Right ventricle myocardium inferior (tissue), 1 donor: ENCODE measurements at places on chromosomes 5 and 9. TPM values are rescaled to one million over a fixed set of nuclear protein-coding genes. Genes with fewer than 3 reads are reported as not detected.

GRCh38 chr9:137168573-137168903 is 1.3 kb downstream of the LRRC26 start:
- DNase-seq, result no peak

- no peak for DNase-seq
Measured at GRCh38 chr9:31790720-31791119, 593.7 kb upstream of the ACO1 start.

DNA sequence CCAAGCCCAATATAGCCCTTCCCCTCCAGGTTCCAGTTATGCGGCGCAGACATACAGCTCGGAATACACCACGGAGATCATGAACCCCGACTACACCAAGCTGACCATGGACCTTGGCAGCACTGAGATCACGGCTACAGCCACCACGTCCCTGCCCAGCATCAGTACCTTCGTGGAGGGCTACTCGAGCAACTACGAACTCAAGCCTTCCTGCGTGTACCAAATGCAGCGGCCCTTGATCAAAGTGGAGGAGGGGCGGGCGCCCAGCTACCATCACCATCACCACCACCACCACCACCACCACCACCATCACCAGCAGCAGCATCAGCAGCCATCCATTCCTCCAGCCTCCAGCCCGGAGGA is 6.3 kb downstream of the NR4A3 start:
- no peak for DNase-seq

- no peak for DNase-seq
Measured at GRCh38 chr5:127645300-127645726, 3.6 kb upstream of the CTXN3 start.

DNA sequence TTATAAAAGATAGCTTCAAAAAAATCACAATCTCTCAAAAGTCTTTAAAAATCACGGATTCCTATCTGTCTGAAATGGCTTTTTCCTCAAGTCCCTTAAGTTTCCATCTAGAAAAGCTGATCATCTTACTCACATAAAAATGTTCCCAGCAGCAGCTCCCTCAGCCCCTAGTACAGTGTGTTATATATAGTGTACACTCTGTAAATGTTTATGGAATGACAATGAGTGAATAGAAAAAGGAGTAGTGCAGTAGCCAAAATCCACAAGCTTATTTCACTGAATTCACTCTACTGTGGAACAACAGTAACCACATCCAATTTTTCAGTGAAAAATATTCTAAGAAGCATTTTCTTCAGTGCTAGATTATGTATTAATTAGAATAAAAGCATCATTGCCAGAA is 609.4 kb downstream of the DTWD2 start:
- DNase-seq, result no peak

GRCh38 chr9:112601636-112602035 is 115.0 kb downstream of the KIAA1958 start:
- no peak for DNase-seq

- no peak for DNase-seq
Measured at GRCh38 chr9:110332766-110333165, 4.9 kb downstream of the TXNDC8 start.

GRCh38 chr5:95812074-95812471 is 10.5 kb downstream of the GLRX start:
- no peak for DNase-seq

GRCh38 chr5:99032234-99033013 is 103.6 kb upstream of the CHD1 start:
- no peak for DNase-seq

DNA sequence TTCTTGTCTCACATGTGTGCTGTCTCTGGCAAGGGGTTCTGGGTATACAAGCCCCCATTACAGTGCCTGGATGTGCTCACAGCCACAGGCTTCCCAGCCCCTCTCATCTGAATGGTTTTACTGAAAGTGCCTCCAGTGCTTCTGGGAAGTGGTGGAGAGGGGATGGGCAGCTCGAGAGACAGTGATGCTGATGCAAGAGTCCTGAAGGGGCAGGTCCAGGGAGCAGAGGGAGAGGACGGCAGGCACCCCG is 93.5 kb downstream of the PHF2 start:
- DNase-seq, result no peak

DNA sequence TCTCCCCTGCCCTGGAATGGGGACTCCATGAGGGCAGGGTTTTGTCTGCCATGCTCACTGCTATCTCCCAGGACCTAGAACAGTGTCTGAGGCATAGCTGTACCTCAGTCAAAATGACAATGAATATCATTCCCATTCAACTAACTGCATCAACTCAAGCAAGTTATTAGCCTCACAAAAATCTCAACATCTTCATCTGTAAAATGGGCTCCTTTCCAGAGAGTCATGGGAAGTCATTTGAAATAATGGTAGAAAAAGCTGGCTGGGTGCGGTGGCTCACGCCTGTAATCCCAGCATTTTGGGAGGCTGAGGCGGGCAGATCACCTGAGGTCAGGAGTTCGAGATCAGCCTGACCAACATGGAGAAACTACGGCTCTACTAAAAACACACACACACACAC is 9.4 kb downstream of the SH2D3C start:
- no peak for DNase-seq

GRCh38 chr5:153618307-153618706 is 127.8 kb downstream of the GRIA1 start:
- DNase-seq, result no peak

DNA sequence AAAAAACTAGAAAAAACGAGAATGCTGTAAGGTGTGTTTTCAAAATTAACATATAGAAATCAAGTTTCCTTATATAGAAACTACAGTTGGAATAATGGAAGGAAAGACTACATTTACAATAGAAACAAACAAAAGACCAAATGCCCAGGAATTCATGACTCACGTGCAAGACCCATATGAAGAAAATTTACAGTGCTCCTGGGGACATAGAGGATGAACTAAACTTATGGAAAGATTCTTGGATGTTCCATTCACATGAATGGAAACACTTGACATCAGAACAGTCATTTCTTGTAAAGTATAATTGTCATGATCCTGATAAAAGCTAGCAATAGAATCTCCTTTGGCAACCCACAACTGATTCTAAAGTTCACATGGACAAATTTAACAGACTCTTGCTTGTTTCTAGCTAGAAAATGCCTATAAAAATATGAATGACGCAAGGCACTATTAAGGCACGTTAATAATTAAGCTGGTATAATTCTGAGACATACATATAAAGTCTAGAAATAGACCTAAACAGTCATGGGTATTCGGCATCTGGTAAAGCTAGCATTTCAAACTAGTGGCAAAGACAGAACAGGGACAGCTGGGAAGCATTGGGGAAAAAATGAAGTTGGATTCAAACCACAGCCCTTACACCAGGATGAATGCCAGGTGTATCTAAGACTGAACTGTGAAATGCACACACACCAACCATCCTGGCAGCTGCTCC is 5.1 kb upstream of the ZFP62 start:
- DNase-seq, result no peak

Gene SELENOP
- total RNA-seq, result 284 TPM

Gene AMBP
- total RNA-seq, result not detected

Gene SLC6A19
- total RNA-seq, result not detected

Gene CTSL
- 140 TPM for total RNA-seq

Gene PCDHB4
- 1.5 TPM for total RNA-seq

Gene GRM6
- total RNA-seq, result not detected
